Activated T-cell treated with anti-CD3 and anti-CD28 coated beads, Interleukin-2, amount 50 U/mL, for 48 hours (primary cell): ENCODE measurements at places on chromosomes 7 and 10.
A peak's percentile ranks its signal among the peaks of the same experiment; 100 is the strongest.

DNA sequence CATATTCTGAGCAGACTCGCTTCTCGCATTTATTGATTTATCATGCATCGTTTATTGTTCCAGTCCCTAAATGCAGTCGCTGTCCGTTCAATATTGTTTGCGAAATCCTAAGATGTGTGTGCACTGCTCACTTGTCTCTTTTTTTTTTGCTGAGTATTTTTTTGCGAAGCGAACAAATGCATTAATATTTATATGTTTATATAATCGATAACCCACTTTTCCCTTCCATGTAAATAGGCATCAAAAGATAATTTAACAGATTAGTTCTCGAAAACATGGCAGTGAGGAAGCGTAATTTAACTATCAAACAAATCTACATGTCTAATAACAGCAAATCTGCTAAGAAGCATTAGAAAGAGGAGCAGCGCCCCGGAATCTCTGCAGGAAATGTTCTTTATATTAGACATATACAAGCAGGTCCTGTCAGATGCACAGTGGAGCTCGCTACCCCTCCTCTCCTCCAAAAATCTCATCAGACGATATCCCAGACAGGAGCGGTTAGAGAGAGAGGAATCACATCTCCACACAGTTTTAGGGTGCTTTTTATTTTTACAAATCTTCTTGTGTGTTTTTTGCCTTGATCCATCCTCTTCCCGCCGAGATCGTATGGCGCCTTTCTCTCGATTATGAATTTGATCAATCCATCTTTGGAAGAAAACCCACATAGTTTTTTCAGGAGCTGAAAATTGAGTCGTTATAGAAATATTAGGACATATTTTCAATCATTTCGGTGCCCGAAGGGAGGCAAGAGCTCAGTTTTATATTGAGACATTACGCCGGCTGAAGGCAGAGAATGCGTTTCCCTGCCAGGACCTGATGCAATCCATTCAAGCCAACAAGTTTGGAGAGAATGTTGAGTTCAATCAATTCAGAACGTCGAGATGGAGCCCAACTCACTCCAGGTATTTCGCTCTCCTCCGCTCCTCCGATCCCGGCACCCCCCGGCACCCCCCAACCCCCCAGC is at the start of gene ARID5B:
ARID5B (plus strand) TSS at position 871 of the 964 bp plus-strand sequence; CDS start at position 882, 11 bp downstream.
- peak; percentile 60 for DNase-seq

DNA sequence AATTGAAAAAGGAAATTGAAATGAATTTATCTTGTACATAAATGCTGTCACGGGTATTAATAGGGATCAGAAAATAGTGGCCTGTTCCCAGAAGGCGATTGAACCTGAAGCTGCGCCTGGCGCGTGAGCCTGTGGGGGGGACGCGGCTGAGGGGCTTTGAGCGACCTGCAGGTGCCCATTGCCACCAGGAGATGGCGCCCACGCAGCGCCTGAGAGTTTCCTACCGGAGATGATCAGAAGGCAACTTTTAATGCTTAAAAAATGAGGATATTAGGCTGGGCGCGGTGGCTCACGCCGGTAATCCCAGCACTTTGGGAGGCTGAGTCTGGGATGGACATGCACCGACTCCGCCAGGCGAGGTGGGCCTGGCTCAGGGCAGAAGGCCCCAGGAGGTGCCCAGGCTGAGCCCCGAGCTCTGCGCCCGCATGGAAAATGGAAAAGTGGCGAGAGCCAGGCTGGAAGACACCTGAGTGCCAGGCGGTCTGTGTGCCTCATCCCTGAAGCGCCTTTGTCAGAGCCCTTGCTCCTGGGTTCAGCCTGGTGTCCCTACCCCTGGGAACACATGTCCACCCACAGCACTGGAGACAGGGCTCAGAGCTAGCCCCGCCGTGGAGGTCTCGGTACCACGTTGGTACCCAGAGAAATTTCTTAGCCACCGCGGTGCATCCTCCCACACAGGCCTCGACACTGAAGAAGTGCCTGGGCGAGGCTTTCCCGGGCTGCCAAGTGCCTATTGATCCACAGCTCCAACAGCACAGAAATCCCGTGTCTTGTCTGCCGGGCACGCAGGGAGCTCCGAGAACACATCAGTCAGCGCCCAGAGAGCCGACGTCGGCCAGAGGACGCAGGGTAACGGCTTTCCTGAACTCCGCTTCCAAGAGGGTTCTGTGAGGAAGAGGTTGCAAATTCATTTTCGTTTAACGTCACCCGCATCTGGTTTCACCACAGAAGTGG is 117.4 kb downstream of the INPP5A start:
- peak; percentile 64 for DNase-seq

DNA sequence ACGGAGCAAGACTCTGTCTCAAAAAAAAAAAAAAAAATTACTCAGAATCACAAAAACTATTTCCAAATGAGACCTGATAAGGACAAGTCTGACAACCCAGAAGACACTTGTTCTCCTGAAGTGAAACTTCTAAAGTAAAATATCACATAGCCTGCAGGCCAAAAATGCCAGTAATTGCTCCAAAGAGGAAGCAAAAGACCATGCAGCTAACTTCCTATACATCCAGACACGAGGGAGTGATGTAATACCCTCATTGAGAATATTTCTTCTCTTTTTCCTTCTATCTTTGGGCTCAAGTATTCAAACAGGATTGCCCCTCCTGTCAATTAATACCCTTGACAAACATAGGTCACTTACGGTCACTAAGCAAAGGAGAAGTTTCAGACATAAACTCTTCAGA is 31.2 kb downstream of the ARMH3 start:
- no peak for DNase-seq

- DNase-seq = no peak
Measured at GRCh38 chr7:70415179-70415972, 716.6 kb upstream of the GALNT17 start.

- DNase-seq = no peak
Measured at GRCh38 chr10:95782318-95782717, 26.4 kb downstream of the ENTPD1 start.

GRCh38 chr10:129854796-129855705 is 109.0 kb downstream of the EBF3 start:
- DNase-seq = no peak

GRCh38 chr10:61076572-61077114 is 132.7 kb upstream of the RHOBTB1 start:
- no peak for DNase-seq

DNA sequence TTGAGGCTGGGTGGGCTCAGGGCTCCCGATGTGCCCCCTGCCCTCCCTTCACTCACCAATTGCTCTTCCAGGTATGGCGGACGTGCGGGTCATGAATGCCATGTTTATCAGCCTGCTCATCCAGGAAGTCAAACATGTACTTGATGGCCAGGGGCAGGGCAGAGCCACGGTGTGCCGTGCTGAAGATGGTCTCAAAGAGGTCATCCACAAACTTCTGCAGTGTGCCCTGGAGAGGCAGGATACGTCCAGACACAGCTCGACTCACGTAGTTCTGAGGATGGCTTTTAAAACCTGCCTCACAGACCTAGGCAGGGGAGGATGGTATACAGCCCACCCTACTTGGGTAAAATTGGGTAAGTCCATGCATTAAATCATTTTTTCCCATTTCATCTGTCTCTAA is 431.2 kb downstream of the PLXNA4 start:
- no peak for DNase-seq

DNA sequence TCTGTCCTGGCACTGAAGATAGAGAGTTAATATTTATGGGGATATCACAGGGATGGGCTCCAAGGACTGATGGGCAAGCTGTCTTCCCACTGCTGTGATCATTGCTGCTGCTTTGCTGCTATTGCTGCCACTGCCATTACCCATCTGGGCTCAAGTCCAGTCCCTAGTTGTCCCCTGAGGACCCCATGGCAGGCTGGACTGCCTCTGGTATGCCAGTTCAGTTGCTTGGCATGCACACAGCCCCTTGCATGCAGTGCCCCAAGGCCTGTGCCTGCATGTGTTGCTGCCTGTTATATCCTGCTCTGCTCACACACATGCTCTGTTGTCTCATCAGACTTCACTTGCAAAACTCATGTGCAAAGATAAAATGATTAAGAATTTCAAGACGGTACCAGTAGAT is 109.5 kb downstream of the ADRA2A start:
- no peak for DNase-seq

- DNase-seq = no peak
Measured at GRCh38 chr10:104546756-104547155, 94.3 kb upstream of the SORCS3 start.

GRCh38 chr10:69498711-69499471 is 47.6 kb downstream of the TSPAN15 start:
- DNase-seq = no peak

DNA sequence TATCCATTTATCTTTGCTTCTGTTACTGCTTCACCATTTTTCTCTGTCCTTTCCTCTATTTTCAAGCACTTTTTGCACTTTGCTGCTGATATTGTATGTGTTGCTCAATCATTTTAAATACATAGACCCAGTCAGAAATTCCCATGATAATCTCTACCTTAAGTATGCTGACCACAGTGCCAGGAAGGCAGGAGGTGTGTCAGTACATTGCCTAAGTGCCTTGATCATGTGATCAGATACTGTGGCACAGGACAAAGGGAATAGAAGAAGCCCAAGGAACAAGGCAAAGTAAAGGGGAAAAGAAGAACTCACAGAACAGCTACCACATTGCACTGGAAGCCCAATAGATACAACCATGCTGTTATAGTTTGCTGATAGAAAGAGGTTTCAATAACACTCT is 53.7 kb upstream of the CD36 start:
- DNase-seq = no peak

GRCh38 chr10:16779384-16779915 is 37.8 kb downstream of the RSU1 start:
- peak; percentile 81 for DNase-seq

DNA sequence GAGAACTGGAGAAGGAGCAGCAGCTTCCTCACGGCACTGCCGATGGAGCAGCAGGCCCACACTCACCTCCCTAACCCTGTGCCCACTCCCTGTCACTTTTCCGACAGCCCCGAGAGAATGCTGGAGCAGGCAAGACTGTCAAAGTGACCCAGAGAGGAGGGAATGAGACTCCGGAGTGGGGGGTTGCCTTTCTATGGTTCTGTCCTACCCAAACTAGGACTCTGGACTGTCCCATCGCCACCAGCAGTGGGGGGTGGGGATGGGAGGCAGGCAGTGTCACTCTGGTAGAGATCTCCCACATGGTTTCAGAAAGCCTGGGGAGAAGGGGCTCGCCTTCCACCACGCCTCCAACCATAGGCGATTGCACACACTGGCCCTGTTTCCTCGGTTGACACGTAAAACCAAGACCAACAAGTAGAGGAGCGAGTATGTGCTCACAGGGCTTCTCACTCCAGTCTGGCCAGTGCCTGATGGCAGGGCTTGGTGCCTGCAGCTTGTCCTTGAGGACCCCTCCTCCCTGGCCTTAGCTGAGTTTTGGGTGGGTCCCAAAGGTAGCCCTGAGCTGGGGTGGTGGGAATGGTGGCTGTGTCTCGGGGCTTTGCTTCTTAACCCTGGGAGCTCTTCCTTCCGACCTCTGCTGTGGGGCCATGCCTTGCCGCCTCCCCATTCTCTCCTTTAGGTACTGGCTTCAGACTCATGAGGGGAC is 148.5 kb downstream of the PTPN20 start:
- DNase-seq = peak; percentile 10

DNA sequence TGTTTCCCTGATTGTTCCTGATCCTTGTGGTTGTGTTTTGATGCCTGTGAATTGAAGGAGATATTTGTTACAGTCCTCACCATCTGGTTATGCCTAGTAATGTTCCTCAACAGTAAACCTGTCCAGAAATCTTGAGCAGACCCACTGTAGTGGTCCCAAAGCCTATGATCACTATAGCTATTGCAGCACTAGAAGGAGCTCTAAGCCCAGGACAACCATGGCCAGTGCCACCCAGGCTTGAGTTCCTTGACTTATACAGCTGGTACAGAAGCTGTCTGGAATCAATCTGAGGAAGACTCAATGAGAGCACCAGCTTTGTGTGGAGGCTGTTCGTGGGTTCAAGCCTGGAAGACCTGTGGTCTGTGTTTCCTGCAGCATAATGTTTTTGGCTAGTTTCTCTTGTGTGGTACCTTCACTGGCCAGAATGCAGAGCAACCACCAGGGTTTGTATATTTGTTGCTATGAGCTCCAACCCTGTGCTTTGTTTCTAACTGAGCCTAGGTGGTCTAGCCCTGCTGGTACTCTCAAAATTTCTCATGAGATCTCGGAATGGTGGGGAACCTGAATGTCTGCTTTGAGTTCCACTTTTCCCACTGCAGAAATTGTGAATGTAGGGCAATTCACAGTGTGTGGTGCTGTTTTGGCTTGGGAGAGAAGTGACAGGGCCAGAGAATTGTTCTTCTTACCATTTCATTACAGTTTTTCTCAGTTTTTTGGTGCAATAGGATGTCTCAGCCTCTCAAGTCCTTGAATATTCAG is 355.2 kb downstream of the SUGCT start:
- DNase-seq = no peak

DNA sequence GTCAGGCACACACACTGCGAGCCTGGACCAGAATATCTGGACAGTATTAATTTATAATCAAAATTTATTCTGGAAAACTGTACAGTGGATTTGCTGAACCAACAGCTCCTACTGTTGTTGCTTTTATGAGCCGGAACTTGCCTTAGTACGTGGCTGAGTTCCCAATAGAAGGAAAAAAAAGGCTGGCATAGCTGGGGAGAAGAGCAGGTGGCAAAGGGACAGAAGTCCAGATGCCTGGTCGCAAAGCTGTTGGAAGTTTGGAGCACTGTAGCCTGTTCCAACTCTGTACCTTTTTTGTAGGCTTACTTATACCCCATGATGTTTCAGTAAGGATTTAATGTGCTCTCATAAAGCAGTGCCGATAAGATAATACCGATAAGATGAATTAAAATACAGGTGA is 333.8 kb downstream of the ABCA13 start:
- no peak for DNase-seq

DNA sequence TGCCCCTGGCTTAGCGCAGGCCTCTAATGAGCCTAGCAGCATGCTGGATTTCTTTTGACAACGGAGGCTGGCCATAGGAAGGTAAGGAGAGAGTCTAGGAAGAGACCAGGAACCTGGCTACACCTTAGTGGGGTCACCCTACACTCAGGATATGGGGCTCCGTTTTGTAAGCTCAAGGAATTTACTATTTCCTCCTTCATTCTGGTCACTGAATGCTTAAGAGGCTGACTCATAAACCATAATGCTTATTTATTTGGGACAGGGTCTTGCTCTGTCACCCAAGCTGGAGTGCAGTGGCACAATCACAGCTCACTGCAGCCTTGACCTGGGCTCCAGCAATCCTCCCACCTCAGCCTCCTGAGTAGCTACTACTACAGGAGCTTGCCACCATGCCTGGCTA is 38.4 kb downstream of the CARD11 start:
- DNase-seq = no peak

GRCh38 chr7:40156988-40157387 is 22.2 kb downstream of the SUGCT start:
- DNase-seq = no peak

GRCh38 chr7:3156508-3156907 is 112.8 kb upstream of the CARD11 start:
- DNase-seq = no peak

- no peak for DNase-seq
Measured at GRCh38 chr10:112274831-112275230, 8.4 kb upstream of the TECTB start.

DNA sequence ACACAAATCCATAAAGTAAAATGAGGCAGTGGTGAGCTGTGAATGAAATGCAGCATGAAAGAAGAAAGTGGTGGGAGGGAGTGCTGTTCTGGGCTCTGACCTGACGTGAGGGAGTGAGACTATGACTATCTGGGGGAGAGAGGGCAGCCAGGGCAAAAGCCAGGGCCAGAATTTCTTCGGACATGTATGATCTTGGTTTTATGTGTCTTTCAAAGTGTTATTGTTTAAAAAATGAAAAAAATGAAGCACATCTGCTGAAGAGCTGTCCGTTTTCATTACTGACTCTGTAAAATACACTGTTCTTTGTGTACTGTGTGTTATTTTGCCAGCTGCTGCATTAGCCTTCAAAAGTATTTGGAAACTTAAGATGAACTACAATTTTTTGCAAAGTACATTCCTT is 70.2 kb upstream of the KLF14 start:
- DNase-seq = no peak

- DNase-seq = no peak
Measured at GRCh38 chr10:26881600-26882331, 21.0 kb upstream of the ABI1 start.
